Stimulated activated CD8-positive, alpha-beta memory T cell treated with anti-CD3 and anti-CD28 coated beads, Interleukin-15, amount 100 ng/mL, for 4 hours (primary cell): ENCODE measurements at places on chromosomes 1 and 21.

DNA sequence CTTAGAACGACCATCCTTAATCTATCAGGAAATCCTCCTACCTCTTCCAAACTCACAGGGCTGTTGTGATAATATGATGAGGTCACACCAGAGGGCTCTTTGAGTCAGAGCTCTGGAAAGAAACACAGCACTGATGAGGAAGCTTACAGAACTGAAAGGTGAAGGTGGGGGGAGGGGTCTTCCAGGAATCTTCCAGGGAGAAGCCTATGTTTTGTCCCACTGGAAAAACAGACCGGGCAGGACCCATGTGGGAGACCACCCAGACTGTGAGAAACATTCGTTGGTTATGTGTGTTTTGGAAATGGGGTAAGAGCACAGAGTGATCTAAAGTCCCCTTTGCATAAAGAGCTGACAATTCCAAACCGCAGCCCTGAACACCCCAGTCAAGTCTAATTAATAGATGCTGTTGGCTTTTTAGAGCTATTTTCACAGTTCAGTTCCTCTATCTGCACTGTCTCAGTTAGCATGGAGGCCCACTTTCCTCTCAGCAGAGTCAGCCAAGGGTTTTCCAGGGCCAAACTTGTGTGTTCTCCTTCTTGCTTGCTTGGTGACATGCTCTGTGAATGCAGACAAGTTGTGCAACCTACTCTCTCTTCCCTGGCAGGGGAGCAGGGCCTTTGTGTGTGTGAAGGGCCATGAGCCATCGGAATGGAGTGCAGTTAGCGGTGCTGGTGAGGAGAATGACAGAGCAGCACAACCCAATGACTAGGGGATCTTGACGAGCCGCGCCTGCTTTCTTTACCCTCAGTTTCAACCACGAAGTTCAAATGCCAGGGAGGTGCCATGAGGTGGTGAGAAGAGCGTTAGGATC is 12.3 kb downstream of the PHLDA3 start:
- DNase-seq, result no peak

DNA sequence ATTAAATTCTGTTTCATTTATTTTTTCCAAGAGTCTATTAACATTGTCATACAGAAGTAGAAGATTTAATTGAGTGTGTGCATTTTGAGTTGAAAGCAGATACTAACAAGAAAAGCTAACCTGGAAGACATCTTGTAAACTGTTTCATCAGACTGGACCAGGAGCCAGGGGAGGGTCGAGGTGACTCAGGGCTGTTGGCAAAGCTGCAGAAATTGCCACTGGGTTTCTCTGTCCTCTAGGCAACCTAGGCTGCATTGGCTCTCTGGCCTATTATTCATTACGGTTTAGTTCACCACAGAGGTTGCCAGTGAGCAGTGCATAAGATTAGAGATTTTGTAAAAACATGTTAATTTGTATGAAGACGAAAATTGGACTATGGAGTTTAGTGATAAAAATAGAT is 27.5 kb downstream of the ERG start:
- no peak for DNase-seq

DNA sequence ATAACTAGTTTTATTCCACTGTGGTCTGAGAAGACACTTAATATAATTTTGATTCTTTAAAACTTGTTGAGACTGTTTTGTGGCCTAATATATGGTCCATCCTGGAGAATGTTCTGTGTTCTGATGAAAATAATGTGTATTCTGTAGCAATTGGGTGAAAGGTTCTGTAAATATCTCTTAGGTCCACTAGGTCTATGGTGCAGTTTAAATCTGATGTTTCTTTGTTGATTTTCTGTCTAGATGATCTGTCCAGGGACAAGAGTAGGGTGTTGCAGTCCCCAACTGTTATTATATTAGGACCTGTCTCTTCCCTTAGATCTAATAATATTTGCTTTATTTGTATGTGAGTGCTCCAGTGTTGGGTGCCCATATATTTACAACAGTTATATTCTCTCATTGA is 33.9 kb upstream of the PM20D1 start:
- DNase-seq, result no peak

GRCh38 chr21:33802481-33802880 is 113.1 kb downstream of the ATP5PO start:
- no peak for DNase-seq

DNA sequence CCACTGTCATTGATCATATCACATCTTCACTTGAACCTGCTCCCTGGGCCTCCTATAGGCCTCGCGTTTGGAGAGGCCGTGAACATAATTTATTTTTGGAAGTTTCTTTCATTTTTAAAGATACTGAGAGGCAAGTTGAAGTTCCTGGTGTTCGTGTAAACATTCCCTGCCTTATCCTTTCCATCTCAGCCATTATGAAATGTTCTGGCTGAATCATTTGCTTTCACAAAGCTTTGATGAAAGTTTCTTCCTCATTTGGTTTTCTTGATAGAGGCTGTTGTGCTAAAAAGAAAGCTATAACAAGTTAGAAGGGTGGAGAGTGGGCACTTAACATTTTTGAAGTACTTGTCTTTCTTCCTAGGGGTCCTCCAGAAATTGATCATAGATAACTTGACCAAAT is 15.5 kb downstream of the CAMTA1 start:
- no peak for DNase-seq

- DNase-seq, result no peak
Measured at GRCh38 chr1:89269277-89269676, 3.4 kb downstream of the GBP5 start.

GRCh38 chr1:5453347-5453746 is 538.9 kb downstream of the NPHP4 start:
- no peak for DNase-seq

- no peak for DNase-seq
Measured at GRCh38 chr1:77560741-77561140, 121.7 kb downstream of the ZZZ3 start.

GRCh38 chr1:45365051-45365450 is 24.8 kb upstream of the MUTYH start:
- DNase-seq, result no peak

- DNase-seq, result no peak
Measured at GRCh38 chr1:17620448-17620847, 81.0 kb downstream of the ARHGEF10L start.

GRCh38 chr1:58721247-58721820 is 21.5 kb upstream of the MYSM1 start:
- no peak for DNase-seq

DNA sequence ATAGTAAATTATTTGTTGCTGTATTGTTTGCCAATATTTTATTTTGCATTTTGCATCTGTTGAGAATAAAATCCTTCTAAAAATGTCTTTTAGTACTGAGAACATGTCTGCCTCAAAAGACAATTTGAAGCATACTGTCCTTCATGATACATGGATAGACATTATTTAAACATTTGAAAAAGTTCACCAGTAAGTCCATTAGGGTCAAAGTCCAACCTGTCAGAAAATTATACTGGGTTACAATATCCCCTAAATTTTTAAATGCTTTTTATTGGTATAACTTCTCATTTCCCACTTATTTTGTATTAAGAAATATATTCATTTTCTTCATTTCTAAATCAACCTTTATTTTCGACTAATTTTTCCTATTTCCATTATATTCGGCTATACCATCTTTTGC is 9.3 kb downstream of the CHML start:
- no peak for DNase-seq

- no peak for DNase-seq
Measured at GRCh38 chr1:101105877-101106276, 80.3 kb upstream of the DPH5 start.

- no peak for DNase-seq
Measured at GRCh38 chr1:187721216-187721615, 892.5 kb downstream of the PLA2G4A start.

DNA sequence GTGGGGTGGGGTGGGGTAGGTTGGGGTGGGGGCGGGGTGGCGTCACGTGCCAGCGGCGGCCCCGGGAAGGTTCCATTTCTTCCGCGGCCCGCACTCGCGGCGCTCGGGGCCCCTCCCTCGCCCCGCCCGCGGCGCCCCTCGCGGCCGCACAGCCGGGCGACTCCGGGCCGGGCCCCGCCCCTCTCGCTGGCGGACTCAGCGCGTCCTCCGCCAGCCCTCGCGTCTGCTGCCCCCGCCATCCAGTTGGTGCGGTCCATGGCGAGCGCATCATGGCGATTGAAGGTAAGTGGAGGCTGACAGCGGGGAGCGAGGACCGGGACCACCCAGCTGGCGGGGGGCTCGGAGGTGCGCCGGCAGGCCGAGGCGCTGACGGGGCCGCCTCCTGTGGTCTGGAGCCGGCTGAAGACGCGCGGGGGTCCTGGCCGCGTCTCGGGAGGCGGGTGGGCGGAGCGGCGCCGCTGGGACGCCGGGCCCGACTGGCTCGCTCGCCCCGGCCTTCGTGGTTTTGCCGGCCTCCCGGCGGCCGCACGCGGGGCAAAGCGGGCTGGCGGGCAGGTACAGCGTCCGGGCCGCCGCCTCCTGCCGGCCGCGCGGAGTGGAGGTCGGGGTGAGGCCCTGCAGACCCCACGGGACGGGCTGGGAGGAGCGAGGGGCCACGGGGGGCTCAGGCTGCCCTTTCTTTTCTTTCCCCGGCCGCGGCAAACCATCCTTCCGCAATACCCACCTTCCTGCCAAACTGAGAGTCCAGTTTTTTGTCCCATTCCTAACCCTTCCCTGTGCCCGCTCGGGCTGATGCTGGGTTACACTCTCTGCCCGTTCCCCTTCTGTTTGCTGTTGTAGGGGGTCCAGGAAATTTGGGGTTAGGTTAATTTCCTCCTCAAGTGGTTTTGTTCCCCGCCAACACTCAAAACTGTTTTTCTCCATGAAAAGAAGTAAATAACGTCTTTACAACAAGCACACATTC is at the start of gene SYT14:
TSS of gene SYT14 (plus strand) at position 222 of the 964 bp plus-strand sequence. CDS start at position 270, 48 bp downstream.
- DNase-seq, result no peak

- no peak for DNase-seq
Measured at GRCh38 chr1:162390396-162391185, 9.1 kb downstream of the C1orf226 start.

GRCh38 chr1:219812491-219813203 is 115.7 kb downstream of the SLC30A10 start:
- DNase-seq, result no peak

DNA sequence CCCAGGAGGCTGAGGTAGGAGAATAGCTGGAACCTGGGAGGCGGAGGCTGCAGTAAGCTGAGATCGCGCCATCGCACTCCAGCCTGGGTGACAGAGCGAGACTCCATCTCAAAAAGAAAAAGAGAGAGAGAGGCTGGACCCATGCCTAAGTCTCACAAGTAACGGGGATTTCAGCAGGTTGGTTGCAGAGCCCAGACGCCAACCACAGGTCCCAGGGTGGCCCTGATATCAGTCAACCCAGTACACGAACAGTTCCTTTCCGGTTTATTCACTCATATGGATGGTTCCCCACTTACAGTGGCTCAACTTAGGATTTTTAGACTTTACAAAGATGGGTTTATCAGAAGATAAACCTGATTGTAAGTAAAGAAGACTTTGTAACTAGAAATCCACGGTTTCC is 40.9 kb downstream of the CLSTN1 start:
- no peak for DNase-seq

DNA sequence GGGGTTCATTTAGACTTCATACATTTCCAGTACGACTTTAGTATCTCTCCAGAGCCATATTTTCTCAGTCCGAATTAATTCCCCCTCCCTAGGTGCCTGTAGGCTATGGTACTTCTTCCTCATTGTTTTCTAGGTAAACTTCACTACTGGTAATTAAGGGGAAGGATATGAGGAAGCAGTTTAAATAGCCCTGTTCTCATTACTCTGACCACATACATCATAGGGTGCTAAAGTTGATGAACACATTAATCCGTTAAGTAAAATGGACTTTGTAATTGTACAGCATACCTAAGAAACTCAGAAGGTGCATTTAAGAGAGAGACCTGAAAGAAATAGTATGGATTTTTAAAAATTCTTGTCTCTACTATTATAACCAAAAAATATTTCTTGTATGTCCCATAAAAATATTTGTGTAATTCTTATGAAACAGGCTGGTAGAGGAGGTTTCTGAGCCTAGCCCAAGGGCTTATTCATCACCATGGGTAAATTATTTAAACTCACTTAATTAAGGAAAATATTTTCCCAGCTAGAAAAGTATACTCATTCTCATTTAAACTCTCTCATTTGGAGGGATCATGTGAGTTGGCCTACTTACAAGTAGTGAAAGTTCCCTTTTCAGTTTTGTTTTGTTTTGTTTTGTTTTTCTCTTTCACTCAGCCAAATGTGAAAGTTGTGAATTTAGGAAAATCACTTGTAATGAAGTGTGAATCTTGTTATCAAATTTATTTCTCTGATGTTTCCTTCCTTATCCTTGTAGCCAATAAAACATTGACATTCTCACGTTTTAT is 2.0 kb downstream of the PRMT6 start:
- DNase-seq, result no peak

GRCh38 chr1:28290851-28291250 is 31.5 kb downstream of the SESN2 start:
- DNase-seq, result no peak

DNA sequence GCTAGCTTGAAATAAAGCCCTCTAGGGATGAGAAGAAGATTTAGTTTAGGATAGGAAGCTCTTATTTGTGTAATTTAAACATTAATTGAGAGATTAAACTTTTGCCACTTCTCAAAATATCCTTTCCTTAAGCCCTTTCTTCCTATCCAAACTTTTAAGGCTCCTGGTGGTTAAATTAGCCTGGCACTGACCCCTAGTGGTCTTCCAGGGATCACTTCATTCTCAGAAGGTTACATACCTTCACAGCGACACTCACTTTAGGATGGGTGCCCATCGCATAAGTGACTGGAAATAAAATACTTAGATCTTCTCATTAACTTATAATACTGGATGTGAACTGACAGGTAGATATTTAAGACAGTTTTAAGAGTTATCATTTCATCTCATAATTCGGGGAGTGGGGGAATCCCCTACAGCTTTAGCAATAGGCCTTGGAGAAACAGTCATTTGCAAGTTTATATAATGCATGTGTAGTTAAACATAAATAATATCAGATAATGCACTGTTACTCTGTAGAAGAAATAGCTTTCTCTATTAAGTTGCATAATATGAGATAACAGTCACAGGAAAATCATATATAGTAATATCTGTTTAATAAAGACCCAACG is 7.4 kb downstream of the LHX9 start:
- DNase-seq, result no peak

GRCh38 chr21:44765231-44766013 is 36.2 kb downstream of the UBE2G2 start:
- DNase-seq, result no peak

GRCh38 chr1:216883518-216883917 is 160.3 kb upstream of the ESRRG start:
- no peak for DNase-seq

DNA sequence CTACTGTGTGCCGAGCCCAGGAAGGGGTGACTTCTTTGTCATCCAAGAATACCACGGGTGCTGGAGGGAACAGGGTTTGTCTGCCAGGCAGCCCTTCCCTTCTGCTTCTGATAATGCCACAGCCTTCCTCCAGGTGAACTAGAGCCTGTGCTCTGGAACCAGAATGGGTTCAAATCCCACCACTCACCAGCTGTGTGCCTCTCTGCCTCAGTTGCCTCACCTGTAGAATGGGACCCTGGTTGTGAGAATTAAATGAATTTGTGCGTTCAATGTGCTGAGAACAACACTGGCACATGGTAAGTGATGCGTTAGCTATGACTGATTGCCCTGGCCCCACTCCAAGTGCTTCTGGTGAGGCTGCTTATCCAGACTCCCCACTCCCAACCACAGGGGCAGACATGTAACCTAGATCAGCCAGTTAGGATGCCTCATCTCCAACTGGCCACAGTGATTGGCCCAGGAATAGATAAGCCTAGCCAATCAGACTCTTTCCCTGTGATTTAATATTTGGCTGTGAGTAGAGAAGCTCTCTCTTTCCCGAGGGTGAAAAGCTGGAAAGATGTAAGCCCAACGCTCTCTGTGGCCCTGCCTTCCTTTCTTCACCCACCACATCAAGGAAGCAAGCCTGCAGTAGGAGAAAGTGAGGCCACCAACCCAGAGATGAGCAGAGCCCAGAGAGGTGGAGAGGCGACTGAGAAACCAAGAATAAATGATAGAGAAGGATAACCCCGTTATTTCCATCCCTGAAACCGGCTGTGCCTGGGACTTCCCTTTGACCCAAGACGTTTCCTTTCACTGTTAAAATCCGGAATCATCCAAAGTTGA is 20.8 kb upstream of the LAPTM5 start:
- DNase-seq, result no peak
